ENCODE measurements at places on chromosomes 2 and 18.

DNA sequence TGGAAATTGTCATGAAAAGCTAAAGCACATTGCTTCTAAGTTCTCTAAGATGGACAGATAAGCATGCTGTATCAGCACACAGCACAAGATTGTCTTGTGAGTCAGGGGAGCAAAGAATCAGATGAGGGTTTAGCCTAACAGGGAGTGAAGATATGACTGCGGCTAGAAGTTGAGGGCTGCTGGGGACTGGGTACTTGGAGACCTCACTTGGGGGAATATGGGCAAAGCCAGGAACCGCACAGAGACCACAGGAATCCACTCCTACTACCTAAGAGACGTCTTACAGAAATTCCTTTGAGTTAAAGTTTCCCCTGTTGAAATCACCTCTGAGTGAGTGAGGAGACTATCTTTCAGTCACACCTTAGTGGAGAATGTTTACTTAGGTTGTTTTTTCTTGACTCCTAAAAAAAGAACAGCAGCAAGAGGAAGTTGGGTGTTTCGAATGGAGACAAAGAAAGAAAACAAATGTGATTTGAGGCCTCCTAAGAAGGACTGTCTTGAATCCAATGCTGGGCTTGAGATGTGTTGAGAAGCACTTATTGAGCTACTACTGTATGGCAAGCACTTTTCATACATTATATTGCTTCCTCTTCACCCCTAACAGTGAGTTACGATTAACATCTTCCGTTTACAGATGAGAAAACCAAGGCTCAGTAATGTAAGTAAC is 100.7 kb downstream of the ANKRD44 start:
- no peak for DNase-seq

DNA sequence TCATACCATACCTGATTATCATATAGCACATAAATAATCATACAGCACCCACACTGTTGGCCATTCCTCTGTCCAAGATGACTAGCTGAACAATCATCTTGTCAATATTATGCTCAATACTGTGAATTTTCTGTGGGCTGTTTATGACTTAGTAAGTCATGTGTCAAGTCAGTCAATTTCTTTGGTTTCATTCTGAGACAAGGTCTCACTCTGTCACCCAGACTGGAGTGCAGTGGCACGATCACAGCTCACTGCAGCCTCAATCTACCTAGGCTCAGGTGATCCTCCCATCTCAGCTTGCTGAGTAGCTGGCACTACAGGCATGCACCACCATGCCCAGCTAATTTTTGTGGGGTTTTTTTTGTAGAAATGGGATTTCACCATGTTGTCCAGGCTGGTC is 5.7 kb downstream of the MCM6 start:
- DNase-seq: no peak

GRCh38 chr2:23480957-23481797 is 96.2 kb downstream of the KLHL29 start:
- DNase-seq: no peak

GRCh38 chr2:95020275-95021022 is 5.1 kb upstream of the MAL start:
- DNase-seq: no peak

- DNase-seq: no peak
Measured at GRCh38 chr2:96115631-96116423, 544 bp downstream of the ADRA2B start.

DNA sequence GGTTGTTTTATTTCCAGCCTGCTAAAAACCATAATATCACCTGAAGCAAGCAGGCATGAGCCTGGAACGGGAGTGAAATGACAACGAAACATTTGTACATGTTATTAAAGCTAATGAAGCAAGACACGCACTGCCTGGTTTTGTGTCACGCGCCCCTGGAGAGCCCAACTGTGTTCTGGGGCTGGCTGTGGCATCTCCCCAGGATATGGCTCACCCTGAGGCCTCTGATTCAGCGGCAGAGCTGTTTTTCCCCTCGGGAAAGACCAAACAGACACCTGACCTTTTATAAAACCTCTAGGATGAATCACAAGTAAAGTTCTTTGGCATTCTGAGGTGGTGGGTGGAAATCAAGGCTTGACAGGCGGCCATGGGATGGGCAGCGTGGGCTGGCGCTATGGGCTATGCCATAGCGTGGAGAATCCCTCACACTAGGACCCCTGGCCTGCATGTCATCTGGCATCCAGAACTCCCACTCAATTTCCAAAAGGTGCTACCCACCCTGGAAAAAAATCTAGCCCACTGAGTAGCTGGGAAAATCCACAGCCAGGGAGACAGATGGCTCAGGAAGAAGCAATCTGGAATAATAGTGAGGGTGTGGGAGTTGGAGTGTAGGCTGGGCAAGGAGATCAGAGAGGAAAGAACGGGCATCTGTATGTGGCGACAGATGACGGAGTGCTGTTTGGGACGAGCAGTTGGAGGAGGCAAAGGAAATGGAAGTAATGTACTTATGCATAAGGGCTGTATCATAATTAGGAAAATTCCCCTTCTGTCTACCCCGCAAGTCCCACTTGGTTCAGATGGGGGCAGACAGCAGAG is 262.0 kb downstream of the AFF3 start:
- no peak for DNase-seq

DNA sequence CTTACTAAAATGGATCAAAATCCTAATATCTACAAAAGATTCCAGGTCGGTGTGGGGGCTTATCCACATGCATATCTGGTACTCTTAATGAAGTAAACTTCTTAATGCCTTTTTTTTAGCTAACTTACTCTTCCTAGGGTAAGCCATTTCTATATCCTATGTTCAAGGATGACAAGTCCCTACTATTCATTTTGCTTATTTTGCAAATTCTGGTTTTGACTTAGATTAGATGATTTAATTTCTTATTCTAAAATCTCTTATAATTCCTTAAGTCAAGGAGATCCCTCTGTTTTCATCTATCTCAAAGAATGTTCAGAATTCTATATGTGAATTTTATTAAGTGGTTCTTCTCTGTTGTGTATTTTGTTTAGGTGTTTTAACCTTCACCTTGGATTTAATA is 79.7 kb downstream of the KYNU start:
- DNase-seq: no peak

DNA sequence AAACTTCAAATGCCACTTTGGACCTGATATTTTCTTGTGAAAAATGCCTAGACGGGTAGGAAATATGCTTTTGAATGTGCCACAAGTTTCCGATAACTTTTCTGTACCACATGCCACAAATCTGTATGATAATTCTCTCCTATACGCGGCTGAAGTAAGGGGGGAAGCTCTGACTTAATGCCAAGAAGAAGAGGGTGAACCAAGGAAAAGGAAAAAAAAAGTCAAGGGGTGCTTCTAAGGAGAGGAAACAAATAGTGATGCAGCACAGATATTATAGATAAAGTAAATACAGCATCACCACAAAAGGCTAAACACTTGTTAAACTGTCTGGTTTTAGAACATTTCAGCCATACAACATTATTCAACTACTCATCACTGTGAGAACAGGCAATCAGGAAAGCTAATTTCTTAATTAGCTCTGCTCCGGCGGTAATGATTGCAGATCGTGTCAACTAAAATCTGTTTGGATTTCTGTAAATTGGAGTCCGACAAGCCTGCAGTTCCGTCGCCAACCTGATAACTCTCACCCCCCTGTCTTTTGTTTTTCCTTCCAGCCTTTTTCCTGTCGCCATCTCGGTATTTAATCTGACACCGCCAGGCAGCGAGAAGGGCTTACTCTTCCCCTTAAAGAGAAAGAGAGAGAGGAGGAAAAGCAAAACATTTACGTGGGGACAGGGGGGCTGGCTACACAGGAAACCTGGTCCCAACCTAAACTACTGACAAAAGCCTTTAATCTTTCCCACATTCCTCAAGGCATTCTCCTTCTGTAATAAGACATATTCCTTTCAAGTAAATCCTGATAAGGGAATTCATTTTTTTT is 67.5 kb downstream of the ZEB2 start:
- DNase-seq: no peak

DNA sequence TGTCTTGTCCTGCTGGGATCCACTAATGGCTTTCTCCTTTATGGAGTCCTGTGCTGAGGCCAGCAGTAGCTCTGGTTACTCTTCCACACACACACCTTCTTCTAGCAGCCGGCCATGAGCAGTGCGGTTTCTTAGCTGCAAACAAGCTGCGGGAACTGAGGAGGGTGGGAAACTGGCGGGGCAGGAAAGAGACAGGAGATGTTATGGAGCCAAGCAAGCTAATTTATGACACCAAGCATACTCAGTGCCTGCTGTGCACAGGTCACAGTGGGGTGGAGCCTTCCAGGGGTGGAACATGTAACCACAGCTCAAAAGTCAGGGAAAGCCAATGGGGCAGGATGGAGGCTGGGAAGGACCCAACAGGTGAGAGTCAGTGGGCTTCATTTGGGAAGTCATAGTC is 180.8 kb downstream of the FAM210A start:
- DNase-seq: no peak

DNA sequence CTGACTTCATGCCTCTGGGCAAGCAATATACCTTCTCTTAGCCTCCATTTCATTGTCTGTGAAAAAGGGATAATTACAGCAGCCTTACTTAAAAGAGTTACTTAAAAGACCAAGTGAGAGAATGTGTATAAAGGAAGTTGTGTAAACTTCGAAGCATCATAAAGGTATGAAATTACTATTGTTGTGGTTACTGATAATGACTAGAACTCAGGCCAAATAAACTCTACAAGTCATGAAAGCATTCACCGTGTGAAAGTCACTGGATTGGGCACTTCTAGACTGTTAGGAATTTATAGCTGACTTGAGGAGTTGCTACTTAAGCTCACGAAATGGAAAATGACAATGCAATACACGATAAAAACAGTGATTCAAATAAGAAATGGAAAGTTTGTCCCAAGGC is 67.4 kb upstream of the HAAO start:
- DNase-seq: no peak

GRCh38 chr18:13572721-13573120 is 153.6 kb downstream of the FAM210A start:
- DNase-seq: no peak

GRCh38 chr2:148876202-148876594 is 1.2 kb downstream of the KIF5C start:
- no peak for DNase-seq

DNA sequence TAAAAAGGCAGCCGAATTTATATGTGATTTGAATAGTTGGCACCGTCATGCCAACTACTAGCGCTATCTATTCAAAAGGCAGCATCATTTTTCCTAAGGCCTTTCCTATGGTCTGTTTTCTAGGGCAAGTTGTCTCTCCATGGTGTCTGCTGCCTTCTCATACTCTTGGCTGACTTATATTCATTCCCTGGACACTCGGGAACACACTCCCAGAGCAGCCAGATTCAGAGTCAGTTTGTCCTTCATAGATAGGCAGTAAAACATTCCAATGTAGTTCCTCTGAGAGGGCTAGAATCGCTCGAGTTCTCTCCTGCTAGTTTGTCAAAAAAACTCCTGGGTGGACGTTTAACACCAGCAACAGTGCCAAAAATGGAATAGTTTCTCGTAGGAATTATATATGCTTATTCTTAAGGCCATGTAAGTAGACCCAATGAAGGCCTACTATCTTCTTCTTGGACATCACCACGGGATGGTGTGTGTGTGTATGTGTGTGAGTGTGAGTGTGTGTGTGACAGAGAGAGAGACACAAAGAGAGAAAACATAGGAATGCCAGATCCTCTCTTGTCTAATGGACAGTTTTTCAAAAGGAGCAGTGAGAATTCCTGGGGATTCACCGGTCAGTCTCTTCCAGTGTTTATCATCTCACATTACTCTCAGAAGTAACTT is 129.3 kb upstream of the CTAGE1 start:
- DNase-seq: no peak

GRCh38 chr2:144320491-144320890 is 199.4 kb downstream of the ZEB2 start:
- DNase-seq: peak; percentile 18

DNA sequence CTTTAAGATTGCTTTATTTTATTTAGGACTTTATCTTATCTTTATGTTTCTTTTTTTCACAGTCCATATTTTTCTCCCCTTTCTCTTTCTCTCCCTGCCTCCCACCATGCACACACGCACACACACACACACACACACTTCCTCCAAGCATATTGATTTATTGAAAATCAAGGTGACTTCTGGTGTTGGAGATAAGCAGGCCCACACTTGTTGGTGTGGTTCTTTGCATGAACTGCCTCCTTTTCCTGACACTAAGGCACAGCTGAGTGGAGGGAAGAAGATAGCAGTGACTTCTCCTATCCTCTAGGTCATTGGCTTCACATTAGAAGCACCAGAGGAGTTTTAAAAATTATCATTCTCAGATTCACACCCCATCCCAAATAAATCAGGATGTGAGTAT is 18.0 kb downstream of the TBR1 start:
- DNase-seq: no peak

DNA sequence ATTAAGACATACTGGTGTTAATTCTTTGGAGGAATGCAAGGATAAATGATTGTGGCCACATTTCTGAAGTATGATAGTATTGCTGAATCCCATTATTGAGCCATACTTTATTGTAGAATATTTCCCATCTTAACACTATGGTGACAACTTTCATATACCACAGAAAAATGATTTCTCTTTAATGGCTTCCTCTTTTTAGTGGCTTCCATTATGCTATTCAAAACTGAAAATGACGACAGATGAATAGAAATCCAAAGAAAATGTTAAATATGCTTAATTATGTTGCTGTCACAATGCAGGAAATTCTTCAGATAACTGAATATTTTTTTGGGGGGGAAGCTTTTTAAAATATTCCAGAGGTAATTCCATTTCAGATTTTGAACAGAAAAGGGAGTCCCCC is 88.9 kb upstream of the TMEM200C start:
- DNase-seq: no peak

- DNase-seq: no peak
Measured at GRCh38 chr18:5574843-5575242, 31.0 kb upstream of the EPB41L3 start.

- no peak for DNase-seq
Measured at GRCh38 chr2:85475799-85476490, 57.4 kb downstream of the SH2D6 start.

GRCh38 chr2:233404222-233404621 is 49.9 kb downstream of the DGKD start:
- no peak for DNase-seq

- DNase-seq: no peak
Measured at GRCh38 chr2:209596262-209596661, 172.4 kb downstream of the MAP2 start.

GRCh38 chr18:13983506-13983905 is 68.2 kb upstream of the MC2R start:
- no peak for DNase-seq

GRCh38 chr2:214051585-214051984 is 359.3 kb upstream of the VWC2L start:
- DNase-seq: no peak

GRCh38 chr2:39865751-39866150 is 86.7 kb upstream of the THUMPD2 start:
- no peak for DNase-seq

DNA sequence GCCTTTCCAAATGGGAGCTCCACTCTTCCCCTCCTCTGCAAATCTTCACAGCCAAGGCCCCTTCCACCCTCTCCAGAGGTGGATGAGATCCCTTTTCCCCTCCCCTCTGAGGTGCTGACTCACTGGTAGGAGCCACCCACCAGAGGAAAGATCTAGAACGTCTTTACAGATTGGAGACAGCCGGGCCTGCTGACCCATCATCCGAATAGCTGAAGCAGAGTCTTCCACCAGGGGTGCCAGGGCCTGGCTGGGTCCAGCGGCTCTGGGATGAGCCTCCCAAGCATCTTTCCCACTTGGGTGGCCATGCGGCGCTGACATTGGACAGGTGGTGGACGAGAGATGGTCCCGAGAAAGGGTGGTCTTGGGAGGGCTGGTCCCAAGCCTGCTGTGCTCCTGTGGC is 9.0 kb downstream of the ERFE start:
- DNase-seq: no peak

GRCh38 chr2:210663631-210664089 is 107.3 kb downstream of the CPS1 start:
- DNase-seq: no peak

- no peak for DNase-seq
Measured at GRCh38 chr18:58887613-58887963, 22.9 kb downstream of the ZNF532 start.
